Activated T-cell treated with anti-CD3 and anti-CD28 coated beads for 1 hour (primary cell): ENCODE measurements at places on chromosomes 16 and 17.

- no peak for DNase-seq
These were observed 4.8 kb upstream of the SREBF1 start for GRCh38 chr17:17841601-17842025.

DNA sequence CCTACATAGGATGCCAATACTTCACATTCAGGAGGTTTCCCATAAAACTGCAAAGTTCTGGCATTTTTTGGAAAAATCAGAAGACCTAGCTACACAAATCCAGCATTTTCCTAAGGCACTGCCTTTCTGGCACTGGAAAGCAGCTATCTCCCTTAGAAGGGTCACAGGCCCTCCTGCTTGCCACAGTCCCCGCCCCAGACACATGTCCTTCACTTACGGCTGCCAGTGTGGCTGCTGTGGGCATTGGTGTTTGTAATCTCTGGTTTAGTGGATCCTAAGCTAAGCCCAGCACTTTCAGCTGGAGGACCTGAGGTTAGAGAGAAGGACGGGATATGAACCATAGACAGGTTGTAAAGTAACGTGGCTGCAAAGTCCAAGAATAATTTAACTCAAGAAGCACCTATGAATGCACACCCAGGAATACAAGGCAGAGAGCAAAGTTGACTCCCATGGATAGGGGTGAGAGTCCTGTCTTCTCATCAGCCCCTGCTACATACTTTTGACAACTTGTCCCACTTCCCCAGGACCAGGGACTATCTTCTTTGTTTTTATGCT is 100.0 kb downstream of the XYLT1 start:
- no peak for DNase-seq

GRCh38 chr17:62739645-62740388 is 68.3 kb downstream of the MARCHF10 start:
- DNase-seq = no peak

GRCh38 chr17:43877031-43877430 is 30.1 kb downstream of the CD300LG start:
- DNase-seq = no peak

GRCh38 chr16:49488740-49489525 is 115.3 kb downstream of the C16orf78 start:
- DNase-seq = no peak

DNA sequence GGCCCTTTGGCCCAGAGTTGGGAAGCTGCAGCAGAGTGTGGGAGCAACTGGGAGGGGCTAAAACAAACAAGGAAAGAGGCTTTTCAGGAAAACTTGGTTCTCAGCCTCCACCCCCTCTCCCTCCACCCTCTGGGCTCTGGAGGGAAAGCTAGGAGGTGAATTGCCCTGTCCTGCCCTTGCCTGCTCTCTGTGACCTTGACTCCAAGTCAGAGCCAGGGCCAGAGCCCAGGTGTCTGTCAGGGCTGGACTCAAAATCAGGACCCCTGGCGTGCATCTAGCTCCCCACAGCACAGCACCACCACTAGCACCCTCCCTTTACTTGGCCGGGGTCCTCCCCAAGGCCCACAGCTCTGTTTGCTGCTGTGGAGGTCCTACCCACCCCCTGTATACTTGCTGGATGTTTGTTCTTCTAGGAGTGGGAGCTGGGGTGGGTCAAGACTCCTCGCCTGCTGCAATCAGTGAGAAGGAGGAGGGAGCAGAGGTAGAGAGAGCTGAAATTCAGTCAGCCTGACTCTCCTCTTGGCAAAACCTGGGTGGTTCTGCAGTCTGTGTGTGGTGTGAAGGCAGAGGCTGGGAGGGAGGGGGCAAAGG is 2.8 kb upstream of the NR1D1 start:
- DNase-seq = no peak

- no peak for DNase-seq
These were observed at the start of gene ATP2C2 for GRCh38 chr16:84368308-84368996. Gene ATP2C2, plus strand, starts transcription at chr16:84368538. Its CDS starts 78 bp downstream, at chr16:84368616.

GRCh38 chr17:67500261-67500660 is 123.2 kb downstream of the PITPNC1 start:
- no peak for DNase-seq

GRCh38 chr16:6642271-6642670 is 690.4 kb upstream of the RBFOX1 start:
- DNase-seq = no peak

- DNase-seq = no peak
These were observed 173.7 kb downstream of the TRIM37 start for GRCh38 chr17:58932956-58933355.

DNA sequence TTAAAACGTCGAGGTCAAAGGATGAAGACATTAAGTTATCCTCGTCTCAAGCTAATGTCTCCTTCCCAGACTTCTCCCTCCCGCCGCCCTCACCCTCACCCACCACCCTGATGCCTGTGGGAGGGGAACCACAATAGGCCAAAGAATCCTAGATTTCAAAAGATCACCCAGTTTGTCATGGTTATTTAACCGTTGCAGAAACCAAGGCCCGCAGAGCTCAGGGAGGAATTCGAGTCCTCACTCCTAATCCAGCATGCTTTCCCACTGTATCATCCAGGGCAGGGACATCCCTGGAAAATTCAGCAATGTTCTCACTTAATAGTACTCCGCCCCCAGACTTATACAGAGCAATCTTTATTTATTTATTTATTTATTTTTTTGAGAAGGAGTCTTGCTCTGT is 41.8 kb upstream of the MYH10 start:
- no peak for DNase-seq

- DNase-seq = peak; percentile 63
These were observed 43.9 kb upstream of the TEX2 start for GRCh38 chr17:64306850-64307463.

- DNase-seq = no peak
These were observed 25.4 kb downstream of the MPP2 start for GRCh38 chr17:43881758-43882505.

- DNase-seq = no peak
These were observed 11.8 kb upstream of the FAM117A start for GRCh38 chr17:49775546-49776260.

GRCh38 chr16:1674306-1674705 is 3.8 kb upstream of the JPT2 start:
- no peak for DNase-seq

DNA sequence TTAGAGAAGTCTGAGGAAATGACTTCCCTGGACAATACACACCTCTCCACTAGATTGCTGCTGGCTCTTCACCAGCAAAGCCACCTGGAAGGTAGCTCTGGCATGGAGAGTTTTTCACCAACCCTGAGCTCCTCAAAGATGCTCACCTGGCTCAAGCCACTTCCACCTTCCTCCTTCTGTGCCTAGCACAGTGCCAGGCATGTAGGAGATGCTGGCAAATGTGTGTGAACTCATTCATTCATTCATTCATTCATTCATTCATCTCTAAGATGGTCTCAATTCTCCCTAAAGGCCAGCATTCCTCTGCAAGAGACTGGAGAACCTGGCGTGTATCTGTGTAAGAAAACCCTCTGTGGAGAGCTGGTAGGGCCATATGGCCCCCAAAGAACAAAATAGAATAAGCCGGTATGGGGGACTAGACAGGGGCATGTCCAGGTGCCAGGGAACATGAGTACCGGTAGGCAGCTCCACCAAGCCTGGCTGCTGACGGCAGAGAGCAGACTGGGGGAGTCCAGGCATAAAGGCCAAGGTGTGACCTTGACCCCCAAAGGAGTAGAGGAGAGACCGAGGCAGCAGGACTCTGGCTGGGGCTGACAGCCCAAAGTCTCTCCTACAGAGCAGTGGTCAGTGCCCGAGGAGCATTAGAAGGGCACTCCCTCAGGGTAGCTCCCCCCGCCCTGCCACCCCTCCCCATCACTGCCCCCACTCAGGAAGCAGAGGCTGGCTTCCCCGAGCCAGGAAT is 132.2 kb upstream of the TNRC6C start:
- DNase-seq = no peak

GRCh38 chr17:57580055-57580739 is 164.9 kb downstream of the CCDC182 start:
- DNase-seq = no peak

DNA sequence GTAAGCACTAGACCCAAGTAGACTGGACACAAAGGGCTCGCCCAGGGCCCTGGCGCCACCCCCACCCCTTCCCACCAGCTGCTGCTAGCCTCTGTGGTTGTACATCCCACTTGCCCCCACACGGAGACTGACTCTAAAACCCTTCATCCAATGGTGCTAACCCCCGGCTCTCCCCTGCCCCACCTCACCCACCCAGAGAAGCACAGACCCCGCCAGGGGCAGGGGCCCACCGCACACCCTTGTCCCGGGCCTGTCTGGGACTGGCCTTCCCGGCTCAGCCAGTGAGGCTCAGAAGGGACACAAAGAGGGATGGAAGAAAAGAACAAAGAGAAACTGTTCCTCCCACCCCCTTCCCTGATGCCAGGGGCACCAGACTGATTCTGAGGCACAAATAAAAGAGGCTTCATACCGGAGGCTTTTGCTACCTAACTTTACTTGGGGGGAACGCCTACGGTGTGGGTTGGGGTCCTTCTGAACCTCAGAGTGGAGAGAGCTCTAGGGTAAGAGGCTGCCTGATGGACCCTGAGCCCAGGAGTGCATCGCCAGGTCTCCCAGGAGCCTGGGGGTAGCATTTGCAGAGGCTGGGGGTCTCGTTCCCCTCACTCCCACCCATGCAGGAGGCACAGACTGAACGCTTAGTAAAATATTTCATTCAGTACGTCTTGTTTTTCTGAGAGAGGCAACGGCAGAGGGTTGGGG is 8.2 kb downstream of the CORO6 start:
- no peak for DNase-seq

GRCh38 chr17:8692916-8693315 is 51.7 kb downstream of the CCDC42 start:
- no peak for DNase-seq

DNA sequence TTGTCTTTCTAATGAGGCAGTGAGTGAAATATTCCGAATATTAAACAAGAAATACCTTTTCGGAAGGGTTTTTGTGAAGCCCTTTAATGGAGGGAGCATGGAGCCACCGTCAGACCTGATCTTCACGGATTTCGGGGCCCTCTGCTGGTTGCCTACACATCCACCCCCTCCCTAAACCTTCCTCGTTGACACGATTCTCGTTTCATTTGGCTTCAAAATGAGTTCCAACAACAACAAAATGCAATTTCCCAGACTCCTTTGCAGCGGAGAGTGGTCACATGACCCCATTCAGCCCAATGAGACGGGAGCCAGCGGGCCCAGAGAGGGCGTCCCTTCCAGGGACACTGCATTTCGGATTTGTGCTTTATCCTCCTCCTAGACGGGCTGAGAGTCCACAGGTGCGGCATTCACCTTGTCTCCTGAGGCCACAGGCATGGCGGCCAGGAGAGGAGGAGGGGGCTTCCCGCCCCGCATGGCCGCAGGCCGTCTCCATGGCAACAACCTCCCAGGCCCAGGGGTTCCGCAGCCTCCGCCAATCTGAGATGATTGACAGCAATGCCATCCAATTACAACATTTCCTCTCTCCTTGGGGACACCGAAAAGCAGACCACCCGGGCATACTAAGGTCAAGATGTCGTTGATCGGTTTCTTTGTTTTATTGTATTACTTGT is 259.8 kb downstream of the C16orf95 start:
- DNase-seq = no peak

- no peak for DNase-seq
These were observed 24.4 kb downstream of the ARHGAP17 start for GRCh38 chr16:24990803-24991202.
